ENCODE measurements at places on chromosomes 1 and 21. TPM values are rescaled to one million over a fixed set of nuclear protein-coding genes. Genes with fewer than 3 reads are reported as not detected.

GRCh38 chr1:114467491-114467890, 43.5 kb downstream of the TRIM33 start:
- DNase-seq, result no peak

DNA sequence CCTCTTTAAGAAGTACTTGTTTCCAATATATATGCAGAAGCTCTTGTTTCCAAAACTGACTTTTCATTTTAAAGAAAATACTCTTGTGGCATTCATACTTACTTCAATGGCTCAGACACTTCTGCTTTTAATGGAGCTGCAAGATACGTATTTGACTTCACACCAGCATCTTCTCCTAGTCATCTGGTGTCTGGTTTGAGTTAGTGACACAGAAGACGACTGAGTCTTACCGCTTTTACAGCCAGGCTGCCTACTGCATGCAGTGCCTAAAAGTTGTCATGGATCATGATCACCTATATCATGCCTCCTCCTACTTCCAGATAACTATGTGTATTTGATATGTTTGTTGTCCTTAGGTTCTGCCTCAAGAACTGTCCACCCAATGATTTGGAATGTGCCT, 185.9 kb downstream of the TPR start:
- DNase-seq, result no peak

GRCh38 chr1:201361652-201362504, 15.6 kb downstream of the TNNT2 start:
- peak; percentile 50 for DNase-seq

DNA sequence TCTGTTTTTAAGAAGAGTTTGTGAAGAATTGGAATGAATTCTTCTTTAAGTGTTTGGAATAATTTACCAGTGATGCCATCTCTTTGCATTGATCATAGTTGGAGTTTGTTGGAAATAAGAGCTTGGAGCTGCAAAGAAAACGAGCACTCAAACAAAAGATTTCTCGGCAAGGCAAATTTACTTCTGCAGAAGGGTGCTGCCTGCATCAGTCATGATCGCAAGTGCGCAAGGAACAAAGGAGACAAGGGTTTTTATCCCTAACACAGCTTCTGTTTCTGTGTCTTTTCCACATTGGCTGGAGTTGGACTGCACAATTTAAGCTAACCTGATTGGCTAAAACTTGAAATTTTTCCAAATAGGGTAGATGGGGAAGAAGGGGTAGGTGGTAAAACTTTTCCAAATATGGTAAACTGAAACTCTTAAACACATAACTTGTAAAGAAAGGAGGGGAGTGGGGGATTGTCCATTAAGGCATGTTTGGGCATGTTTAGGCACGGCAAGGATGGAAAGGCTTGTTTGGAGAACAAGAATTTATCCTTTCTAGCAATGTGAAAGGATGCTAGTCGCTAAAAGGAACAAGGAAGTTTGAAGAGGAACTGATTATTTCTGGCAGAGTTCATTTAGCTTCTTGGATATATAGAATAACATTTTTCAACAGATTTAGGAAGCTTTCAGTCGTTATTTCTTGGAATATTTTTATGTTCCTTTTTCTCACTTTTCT, 3.5 kb upstream of the AADACL4 start:
- no peak for DNase-seq

- no peak for DNase-seq
Observed at GRCh38 chr1:93042187-93043056, 36.7 kb upstream of the MTF2 start.

DNA sequence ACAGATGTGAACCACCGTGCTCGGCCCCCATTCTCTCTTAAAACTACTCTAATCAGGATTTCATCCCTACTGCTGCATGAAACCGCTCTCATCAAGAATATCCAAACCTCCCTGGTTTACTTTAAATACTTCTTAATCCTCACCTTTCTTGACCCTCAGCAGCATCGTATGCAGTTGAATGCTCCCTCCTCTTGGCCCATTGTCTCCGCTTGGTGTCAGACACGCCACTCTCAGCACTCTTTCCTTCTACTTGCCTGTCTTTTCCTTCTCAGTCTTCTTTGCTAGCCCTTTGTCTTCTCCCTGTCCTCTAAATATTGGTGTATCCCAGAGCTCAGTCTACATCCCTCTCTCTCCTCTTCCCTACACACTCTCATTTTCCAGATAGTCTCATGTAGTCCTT, 314.9 kb downstream of the MRPL39 start:
- DNase-seq, result no peak

- no peak for DNase-seq
Observed at GRCh38 chr1:234891427-234891826, 237.2 kb downstream of the TOMM20 start.

DNA sequence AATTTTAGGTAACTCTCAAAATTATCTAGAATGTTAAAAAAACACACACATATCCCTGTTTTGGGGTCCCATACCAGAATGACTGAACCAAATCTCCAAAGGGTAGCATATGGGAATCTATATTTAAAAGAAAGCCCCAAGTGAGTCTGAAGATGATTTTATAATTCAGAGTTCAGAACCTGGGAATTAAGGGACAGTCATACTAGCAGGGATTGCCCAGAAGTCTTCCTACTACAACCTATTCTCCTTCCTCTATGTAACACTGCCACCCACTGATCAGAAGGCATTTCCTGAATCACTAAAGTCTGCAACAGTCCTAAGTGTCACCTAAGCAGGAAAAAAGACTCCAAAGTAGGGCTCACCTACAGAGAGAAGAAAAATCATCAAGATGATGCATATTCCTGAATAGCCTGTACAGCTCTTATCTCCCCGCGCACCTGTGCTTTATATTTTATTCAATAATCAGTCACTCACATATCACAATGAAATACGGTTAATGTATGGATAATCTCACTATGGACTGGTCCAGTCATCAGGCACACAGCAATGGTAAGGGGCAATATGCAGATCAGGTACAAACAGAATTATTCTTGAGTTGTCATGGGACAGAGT, 4.9 kb downstream of the RGS1 start:
- DNase-seq, result no peak

- DNase-seq, result no peak
Observed at GRCh38 chr1:222087221-222087920, 345.5 kb upstream of the DUSP10 start.

DNA sequence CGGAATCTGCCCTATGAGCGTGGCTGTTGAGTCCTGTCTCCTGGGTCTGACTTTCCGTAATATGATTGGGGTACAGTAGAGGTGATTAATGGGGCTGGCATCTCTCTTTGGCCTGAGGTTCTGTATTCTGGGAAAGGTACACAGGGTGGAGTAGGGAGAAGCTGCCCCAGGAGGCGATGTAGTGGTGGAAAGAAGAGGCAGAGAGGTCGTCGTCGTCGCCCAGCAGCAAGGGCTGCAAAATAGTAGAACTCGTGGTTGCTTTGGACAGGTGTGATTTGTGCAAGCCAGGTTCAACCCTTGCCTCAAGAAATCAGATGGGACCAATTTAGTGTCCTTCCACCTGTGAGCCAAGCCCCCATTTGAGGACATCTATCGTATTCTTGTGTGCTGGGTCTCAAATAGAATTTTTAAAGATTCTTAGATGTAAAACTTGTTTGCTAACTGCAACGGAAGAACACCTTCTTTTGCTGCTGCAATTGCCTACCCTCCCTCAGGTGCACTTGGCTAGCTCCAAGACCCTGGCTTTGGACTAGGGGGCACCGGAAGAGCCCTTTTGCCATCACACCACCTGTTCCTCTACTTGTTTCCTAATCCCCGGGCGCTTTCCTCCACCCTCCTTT, 1.3 kb upstream of the HMGN2 start:
- no peak for DNase-seq

DNA sequence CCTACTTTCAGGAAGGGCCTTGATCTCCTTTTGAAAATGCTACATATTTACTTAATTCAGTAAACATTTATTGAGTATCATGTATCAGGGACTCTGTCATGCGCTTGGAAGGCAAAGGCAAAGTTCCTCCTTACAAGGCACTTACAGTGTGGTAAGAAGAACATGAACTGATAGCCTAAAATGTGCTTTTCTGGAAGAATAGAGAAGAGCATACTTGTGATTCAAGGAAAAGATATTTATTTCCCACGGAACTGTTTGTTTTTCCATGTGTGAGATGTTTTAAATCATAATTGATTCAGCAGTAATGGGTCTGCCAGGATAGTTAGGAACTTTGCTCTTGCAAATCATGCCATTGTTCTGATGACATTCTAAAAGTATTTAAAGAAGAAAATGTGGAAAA, 110.1 kb upstream of the ZNHIT6 start:
- DNase-seq, result no peak

DNA sequence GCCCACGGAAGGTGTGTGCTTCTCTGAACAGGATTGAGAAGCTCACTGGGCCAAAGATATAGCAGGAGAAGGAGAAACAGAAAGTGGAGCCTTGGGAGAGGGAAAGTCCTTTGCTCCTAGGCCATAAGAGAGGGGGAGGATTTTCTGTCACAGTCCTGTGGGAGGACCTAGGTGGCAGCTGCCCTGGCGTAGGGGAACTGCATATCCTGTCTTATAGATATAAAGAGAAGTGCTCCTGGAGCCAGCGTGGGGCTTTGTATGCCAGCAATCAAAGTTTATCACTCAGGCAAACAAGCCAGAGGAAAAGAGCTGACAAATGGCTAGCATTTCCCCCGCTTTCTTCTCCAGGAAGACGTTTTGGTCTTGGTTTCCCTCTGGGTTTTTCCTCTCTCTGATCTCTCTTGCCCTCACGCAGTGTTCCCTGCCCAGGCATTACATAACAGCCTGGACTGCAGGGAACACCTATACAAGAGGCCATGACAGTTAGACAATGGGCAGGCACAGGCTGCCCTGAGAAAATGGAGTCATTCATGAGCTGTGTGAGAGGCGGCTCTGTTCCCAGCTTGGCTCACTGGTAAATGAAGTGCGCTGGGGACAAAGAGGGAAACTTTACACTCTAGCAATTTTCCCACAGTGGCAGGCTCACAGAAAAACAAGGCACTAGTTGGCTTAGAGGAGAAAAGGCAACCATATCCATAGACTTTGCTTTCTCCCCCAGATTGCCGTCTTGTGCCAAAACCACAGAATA, 52.5 kb upstream of the ZNF648 start:
- DNase-seq, result no peak

DNA sequence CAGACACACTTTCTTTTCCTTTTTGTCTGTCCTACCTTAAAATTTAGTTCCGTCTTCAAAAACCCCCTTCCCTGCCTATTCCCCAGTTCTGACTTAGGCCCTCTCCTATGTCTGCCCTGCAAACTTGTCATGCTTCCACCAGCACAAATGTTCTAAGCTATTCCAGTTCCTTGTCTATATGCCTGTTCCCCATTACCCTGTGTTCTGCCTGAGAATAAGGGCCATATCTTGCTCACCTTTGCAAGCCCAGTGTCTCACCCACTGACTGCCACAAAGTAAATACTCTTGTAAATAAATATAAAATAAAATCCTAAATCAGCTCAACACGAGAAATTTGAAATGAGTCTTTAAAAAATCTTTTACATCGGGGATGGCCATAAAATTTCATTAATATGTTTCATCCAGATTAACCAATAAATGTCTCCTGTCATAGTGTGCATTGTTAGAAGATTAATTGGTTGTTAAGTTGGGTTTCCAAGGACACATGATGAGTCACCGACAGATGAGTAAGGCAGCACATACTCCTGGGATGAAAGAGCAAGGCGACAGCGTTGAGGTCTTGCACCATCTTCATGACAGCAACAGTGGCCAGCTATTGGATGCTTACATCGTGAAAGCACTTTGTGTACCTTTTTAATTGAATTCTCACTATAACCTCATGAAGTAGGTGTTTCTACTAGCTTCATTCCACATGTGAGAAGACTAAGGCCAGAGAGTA, 92.6 kb upstream of the NGF start:
- no peak for DNase-seq

DNA sequence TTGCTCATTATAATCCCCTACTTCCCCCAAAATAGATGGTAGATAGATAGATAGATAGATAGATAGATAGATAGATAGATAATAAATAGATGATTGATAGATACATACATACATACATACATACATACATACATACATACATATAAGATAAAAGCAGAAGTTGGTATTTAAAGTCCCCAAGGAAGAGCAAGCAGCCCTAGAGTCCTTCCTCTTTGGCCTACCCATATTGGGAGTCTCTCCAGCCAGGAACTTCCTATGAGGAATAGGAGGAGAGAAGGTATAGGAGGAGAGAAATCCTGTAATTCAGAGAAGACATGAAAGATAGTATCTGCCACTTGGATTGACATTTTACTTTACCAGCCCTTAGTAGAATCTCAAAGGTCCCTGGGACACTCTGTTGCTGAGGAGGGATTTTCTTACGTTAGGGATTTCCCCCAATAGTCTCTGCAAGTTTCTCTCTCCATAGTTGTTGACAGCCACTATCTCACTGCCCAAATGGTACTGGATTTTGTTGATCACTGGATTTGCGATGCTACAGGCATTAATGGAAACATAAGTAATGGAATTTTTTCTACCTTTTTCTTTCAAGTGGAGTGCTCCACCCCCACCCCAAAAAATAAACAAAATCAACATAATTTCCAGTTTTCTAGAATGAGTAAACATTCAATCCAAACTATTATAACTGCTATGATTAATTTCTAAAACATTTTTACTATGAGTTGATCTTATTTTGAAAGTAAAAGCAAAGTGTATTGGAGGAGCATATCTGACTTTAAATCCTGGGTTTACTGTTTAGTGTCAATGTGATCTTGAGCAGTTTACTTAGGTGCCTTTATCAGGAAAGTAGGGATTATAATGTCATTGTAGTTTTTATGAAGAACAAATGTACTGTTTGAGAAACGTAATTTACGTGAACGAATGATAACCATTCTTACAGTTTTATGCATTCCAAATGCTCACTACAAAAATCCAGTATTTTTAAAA, 93.2 kb upstream of the TNFSF4 start:
- no peak for DNase-seq

DNA sequence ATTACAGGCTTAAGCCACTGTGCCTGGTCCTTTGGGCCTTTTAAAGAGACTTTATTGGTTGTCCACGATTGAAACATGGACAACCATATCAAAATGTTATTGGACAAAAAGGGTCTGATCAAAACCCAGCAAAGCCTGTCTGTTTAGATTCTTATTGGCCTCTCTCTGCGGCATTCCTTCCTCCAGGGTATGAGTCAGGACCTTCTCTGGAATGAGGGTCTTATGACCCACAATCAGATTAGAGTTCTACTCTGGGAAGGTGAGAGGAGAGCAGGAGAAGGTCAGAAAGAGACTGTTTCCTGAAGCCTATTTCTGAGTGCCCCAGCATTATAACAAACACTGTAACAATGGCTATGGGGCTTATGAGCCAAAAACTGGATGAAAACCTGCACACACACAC, 7.9 kb downstream of the LURAP1 start:
- DNase-seq, result no peak

- DNase-seq, result peak; percentile 74
Observed at GRCh38 chr1:18907021-18907916, 4.9 kb upstream of the ALDH4A1 start.

GRCh38 chr21:26954662-26955121, 12.2 kb downstream of the ADAMTS5 start:
- DNase-seq, result no peak

Gene WNT3A
- not detected for total RNA-seq

Gene VANGL1
- total RNA-seq, result 5.2 TPM

Gene ZNF683
- not detected for total RNA-seq

Gene UBE2U
- 1.2 TPM for total RNA-seq

Gene C8A
- total RNA-seq, result not detected

Gene ZMYM4
- 31.2 TPM for total RNA-seq

Gene DAB1
- 3.8 TPM for total RNA-seq

Gene HSF2BP
- not detected for total RNA-seq

Gene TEDDM1
- total RNA-seq, result not detected
